ENCODE measurements at places on chromosomes 5 and 9. TPM values are rescaled to one million over a fixed set of nuclear protein-coding genes. Genes with fewer than 3 reads are reported as not detected.

DNA sequence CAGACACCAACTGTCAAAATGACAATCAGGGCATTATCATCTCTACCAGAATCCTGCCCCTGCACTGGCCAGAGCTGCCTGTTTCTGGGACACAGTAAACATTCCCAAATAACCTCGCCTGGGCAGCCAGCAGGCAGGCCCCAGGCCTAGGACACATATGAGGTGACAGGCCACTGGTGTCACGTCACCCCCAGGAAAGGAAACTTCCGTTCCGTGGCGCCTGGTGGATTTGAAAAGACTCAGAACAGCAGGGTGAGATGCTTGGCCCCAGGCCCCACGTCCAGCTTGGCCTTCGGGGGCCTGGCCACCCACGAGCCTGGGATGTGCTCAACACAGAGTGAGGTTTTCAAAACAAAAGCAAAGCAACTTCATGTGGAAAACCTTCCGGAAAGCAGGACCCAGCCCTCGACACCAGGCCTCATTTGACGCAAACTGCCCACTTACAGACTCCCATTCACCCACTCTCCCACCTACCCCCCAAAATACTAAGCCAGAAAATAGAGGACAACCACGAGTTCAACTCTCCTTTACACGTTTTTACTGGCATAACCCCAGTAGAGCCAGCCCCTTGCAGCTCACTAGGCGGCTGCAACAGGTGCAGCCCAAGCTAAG lies 1.2 kb downstream of the SEMA4D start:
- DNase-seq, result no peak

DNA sequence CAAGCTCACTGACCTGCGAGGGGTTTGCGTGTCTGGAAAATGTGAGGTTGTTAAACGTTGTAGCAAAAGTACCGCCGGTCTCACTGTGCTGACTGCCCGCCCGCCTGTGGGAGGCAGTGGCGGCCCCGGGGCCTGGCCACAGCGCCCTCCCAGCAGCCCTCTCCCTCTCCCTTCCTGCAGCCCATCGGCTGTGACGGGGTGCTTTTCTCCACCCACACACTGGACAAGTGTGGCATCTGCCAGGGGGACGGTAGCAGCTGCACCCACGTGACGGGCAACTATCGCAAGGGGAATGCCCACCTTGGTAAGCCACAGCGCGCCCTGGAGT lies 6.2 kb downstream of the ADAMTSL2 start:
- no peak for DNase-seq

DNA sequence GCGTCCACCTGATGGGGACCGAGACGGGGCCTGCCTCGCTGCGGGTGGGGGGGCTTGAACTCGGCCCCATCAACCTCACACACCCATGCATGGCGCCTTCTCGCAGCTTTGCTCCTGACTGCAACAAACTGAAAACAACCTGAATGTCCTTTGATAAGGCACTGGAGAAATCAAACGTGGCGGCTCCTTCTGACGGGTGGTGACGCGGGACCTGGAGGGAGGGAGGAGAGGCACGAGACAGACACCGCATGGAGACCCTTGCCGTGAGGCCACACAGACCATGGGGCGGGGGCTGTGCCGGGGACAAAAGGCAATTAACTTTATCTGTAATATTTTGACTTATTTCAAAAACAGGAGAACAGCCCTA lies 48.6 kb downstream of the NACC2 start:
- DNase-seq, result no peak

DNA sequence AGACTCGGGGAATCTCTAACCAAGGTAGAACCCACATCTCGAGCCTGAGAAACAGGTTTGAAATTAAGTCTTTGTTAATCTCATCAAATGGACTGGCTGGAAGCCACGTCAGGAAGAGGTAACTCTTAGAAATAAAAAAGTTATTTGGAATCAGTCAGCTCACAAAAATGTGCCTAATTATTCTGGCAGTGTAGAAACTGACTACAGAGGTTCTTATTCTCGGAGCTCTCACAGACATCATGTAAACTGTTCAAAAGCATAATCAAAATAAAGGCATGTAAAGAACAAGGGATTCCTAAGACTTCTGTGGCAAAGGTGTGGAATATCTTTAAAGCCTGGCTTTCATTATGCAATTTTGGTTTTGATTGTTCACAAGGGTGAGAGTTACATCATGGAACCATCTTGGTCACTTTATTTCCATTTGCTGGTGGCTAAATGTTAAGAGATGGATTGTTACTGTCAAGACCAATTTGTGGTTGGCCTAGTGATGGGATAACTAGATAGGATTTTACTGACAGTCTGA lies 85.1 kb downstream of the OTULIN start:
- no peak for DNase-seq

DNA sequence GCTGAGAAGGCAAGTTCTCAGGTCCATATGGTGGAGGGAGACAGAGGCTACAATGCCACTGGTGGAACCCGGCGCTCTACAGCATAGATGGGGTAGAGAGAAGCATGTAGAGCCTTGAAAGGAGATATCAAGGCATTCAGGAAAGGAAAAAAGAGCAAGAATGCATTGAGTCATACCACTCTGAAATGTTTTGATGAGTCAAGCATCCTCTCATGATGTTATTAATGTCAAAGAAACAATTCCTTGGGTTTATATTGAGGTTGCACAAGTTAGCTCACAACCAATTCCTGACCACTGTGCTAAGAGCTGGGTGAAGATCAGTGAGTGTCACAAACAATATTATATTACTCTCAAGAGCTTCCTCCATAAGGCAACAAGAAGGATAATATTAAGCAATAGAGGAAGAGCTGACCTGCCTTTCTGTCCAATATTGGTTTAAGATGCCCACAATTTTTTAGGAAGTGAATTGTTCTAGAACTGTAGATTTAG lies 178.0 kb downstream of the RFK start:
- DNase-seq, result peak; percentile 89

- no peak for DNase-seq
These were observed 35.4 kb upstream of the RLN1 start for GRCh38 chr9:5375091-5375490.

- DNase-seq, result no peak
These were observed 27.8 kb upstream of the SEMA4D start for GRCh38 chr9:89525446-89526374.

DNA sequence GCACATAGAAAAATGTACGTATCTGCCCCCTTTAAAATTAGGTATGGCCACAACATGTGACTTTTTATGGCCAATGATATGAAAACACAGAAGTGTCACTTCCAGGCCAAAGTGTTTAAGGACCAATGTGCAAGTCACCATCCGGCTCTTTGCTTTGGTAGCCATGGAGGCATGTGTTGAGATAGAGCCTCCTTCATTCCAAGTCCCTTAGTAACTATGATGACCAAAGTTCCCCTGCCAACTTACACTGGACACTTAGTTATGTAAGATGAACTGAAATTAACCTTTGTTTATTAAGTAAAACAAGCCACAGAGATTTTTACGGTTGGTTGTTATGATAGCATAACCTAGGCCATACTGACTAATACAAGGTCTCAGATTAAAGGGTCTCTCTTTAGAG lies 51.0 kb downstream of the FBN2 start:
- DNase-seq, result no peak

DNA sequence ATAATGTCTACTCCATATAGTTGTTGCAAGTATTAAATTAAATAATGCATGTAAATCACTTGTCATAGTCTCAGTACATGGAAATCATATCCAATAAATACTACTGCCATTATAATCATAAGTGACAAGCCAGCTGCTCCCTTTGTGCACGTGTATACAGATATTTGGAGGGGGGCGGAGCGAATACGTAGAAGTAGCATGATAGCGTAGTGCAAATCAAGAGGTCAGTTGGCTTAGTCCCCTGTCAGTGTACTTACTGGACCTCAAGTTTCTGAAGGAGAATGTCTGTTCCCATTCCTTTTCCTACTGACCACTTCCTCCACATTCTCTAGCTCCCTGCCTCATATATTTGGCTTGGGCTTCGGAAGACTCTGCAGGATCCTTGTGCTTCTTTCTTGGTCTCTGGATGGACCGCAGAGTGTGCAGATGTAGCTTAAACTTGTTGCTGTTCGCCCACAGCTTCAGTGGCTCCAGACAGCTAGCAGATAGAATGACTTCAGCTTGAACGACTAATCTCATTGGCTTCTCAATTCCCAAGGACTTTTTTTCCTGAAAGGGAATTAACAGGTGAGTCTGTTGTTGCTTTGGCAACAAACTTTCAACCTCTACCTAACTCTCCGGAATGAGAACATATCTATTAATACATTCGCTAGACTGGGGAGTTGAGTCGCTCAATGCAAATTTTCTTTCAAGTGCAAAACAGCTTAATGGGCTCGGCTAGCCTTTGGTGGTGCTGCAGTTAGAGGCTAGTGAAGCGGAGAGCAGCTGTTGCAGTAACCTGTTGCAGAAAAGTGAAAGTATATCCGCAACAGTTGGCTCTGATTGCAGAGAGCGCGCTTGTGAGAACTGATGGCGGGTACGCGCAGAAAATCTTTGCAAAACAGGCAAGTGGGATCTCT lies at the start of gene PCDHB1:
PCDHB1 (plus strand) TSS at position 753 of the 899 bp plus-strand sequence; CDS start at position 850, 97 bp downstream.
- no peak for DNase-seq

Gene SERF1A
- total RNA-seq, result 8.7 TPM

Gene INSL4
- not detected for total RNA-seq

Gene NTNG2
- 1.9 TPM for total RNA-seq

Measured in fibroblast of villous mesenchyme (primary cell).